HL-60 (cell line): ENCODE measurements at places on chromosomes 12 and 14.

- no peak for DNase-seq
These were observed 649 bp downstream of the AQP6 start for GRCh38 chr12:49973361-49973830.

DNA sequence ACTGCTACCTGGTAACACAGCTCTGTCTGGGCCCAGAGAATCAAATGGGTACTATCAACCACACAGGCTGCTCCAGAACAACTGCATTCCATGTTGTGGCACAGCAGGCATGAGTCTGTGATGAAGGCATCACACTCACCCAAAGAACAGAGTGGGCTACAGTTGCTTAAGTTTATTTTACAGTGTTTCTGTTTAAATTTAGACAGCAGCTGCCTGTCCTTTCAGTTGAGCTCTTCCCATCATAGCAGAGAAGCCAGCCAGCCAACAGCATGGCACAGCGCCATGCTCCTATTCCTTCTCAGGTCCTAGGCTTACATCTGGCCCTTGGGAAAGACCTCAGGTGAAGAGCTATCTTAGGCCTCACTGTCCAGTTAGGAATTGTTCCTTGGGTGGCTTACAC lies 147.0 kb upstream of the FRMD6 start:
- DNase-seq: no peak

DNA sequence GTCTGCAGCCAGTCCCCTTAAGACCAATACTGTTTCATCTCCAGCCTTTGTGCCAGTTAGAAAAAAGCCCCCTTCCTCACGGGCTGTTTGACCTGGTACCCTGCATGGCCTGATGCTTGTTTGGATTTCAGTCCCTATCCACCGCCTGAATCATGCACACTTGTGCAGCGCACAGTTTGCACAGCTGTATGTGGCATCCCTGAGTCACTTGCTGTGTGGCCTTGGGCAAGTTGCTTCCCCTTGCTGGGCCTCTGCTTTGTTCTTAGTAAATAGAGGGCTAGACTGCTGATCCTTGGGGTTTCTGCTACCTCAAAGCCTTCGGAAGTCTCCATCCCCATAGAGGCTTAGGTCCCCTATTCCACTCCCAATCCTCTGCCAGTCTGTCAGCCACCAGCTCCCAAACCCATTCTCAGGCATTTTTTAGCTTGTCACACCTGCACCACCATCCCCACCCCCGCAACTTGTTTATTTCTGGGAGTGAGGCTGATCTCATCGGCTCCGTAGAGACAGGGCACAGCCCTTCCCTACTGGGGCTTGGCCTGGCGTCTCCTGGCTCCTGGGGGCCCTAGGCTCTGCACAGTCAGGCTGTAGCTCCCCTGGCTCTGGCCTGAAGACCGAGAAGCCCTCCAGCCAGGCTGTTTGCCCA lies 8.8 kb downstream of the KRT80 start:
- DNase-seq: no peak

DNA sequence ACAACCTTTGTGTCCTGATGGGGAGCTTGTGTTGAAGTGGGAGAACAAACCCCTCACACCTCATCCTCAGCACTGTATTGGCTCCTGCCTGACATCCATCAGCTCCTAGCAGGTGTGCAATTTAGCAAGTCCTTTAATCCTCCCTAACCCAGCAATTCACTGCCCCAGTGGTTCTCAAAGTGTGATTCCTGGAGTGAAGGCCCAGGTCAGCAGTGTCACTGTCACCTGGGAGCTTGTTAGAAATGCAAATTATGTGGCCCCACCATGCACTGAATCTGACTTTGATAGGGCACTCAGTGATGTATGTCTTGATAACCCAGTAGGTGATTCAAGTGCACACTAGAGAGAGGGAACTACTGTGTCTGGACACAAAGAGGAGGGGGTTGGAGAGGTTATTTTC lies 133.6 kb downstream of the FGD4 start:
- no peak for DNase-seq

DNA sequence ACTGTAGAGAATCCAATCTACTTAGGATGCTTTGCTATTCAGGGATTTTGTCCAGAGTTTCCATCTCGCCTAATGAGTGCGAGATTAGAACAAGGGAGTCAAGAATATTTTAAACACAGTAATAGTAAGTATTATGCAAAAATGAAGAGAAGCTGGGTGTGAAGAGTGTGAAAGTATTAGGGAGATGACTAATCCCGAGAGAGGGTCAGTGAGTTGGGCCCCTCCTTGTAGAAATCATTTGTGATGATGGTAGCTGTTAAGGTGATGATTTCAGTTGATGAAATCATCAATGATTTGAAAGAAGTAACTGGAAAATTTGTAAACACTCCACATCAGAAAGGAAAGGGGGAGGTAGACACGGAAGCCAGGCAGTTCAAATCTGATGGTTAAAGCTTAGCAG lies 478.9 kb upstream of the MGAT4C start:
- no peak for DNase-seq

GRCh38 chr14:33647385-33647786 lies 303.5 kb downstream of the EGLN3 start:
- no peak for DNase-seq
